Jurkat, Clone E6-1 (cell line): ENCODE measurements at places on chromosomes 1 and 21.

DNA sequence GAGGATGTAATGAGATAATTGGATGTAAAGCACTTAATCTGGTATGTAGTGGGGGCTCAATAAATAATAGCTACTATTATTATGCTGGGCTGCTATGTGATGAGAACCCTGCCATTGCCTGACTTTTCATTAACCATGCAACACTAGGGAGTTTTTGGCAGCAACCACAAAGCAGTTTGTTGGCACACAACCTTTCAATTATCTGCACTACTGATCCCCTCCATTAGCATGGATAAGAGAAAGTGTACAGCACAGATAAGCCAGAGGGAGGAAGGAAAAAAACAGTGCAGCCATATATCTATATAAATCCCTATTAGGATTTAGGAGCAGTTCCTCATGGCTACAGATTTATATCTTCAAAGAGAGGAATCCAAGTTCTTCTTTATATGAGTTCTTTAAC lies 498.5 kb downstream of the NUF2 start:
- no peak for DNase-seq

GRCh38 chr1:109897259-109897955 lies 13.2 kb upstream of the CSF1 start:
- no peak for DNase-seq

- no peak for DNase-seq
These were observed 159.2 kb downstream of the TRABD2B start for GRCh38 chr1:47837866-47838561.

DNA sequence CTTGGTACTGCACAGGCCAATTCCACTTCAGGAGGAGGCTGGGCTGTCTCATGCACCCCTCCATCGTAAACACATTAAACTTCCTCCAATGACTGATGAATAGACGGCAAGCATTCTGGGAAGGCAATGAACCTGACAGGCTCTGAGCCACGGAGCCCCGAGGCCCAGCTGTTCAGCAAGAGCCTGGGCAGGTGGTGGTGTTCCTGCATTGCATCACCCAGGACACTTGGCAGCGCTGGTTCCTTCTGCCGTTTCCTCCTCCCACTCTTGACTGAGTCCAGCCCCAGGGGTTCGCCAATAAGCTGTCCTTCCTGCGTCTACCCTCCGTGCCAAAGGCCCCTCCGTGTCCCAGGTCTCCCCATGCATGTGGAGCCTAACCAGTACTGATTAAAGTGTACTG lies 109.8 kb downstream of the JAK1 start:
- no peak for DNase-seq

DNA sequence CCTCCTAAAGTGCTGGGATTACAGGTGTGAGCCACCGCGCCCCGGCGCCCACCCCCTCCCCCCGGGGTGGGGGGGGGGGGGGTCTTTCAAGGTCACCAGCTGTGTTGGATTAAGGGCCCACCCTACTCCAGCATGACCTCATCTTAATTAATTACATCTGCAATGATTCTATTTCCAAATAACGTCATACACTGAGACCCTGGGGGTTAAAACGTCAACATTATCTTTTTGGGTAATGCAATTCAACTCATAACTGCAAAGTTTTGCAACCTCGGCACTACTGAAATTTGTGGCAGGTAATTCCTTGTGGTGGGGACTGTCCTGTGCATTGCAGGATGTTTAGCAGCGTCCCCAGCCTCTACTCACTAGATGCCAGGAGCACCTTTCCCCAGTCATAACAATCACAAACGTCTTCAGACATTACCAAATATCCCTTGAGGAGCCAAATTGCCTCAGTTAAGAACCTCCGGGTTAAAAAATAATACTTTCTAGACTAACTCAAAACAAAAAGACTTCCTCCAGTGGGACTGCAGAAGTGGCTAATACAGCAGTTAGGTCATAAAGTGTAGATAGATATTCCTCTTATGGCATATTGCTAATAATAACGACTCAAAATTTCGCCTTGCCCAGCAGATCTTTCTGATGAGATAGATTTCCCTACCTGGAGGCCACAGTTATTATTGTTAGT lies 233.0 kb upstream of the KAZN start:
- DNase-seq = no peak

DNA sequence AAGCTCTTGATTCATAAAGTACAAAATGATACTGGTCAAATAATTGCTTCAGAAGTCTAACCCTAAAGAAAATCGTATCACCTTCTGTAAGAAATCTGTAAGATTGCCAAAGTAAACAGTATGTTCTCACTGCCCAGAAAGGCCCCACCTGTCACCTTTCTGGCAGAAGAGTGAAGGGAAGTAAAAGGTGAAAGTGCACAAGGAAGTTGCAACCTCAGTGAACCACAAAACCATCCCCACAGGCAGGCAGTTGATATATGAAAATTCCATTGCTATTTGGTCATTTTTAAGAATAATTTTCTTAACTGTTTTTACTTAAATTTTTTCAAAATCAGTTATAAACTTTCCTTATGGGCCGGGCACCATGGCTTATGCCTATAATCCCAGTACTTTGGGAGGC lies 48.5 kb upstream of the FBXO28 start:
- DNase-seq = no peak
